ENCODE measurements at places on chromosomes 1 and 21.

DNA sequence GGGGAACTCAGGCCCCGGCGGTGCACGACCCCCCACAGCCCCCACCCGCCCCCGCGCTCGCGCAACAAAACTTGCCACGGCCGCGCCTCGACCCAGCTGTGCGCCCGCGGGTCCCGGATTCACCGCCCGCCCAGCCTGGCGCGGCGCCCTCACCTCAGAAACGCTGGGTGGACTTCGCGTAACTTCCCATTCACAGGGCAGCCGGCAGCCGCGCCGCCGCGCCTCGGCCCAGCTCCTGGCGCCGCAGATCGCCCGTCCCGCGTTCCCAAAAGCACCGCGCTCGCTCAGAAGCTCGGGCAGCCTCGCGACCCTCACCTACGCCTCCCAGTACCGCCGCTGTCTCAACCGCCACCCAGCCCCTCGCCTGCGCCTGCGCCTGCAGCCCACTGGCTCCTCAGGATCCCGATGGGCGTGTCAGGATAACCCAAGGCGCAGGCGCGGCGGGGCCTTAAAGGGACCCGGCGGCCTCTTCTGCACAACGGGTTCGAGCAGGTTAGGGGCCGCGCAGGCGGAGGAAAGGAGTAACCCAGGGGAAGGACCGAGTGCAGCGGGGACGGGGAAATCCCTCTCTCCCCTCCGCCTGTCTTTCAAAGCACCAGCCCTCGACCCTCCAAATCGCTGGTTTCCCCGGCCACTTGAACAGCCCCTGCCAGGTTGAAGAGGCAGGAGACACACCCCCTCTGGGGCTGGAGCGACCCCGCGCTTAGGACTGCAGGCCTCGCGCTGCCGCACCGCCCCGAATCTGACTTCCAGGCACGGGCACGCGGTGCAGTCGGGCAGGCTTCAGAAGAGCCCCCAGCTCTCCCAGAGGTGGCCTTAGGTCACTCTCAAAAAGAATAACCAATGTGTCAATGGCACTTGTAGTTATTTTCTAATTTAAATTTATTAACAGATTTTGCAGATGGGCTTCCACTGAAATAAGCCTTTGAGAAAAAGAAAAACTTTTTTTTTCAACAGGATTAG lies at the start of gene NBPF1:
Gene NBPF1, minus strand, starts transcription at position 380 of the 963 bp plus-strand sequence.
- peak; percentile 93 for DNase-seq

DNA sequence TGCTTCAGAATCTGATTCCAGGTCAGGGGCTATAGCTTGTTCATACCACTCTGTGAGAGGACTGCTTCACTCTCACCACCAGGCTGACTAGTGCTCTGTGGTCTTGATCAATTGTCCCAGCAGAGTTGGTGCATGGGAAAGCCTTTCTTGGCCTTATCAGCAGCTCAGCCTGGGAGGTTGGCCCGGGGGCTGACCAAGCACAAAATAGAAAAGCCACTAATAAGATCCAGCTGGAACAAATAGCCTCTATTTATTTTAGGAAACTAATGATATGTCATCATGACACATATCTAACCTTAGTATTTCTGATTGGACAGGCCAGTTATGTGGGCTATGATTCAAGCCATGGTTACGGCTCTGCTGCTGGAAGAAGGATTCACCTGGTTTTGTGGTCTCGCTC lies 134.2 kb downstream of the GDAP2 start:
- no peak for DNase-seq

- no peak for DNase-seq
Observed at GRCh38 chr1:21264898-21265297, 25.4 kb downstream of the ECE1 start.

DNA sequence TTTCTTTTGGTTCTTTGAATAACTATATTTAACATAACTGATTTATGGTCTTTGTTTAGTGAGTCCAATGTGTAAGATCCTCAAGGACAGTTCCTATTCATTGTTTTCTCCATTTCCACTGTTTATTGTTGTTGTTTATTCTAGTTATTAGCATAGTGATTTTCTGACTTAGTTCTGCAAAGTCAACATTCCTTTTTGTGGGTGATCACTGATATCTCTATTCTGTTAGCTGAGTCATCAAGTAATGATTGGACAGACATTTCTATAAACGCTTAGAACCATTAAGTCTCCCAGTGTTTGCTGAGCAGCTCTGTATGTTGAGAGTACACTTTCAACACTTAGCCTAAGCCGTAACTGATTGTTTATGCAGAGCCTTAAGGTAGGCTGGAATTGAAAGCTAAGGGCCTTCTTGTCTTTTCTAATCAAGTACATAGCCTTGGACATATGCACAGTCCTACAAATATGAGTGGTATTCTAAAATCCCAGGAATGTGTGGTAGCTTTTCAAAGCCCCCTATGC lies 87.1 kb downstream of the SLC5A9 start:
- no peak for DNase-seq

- no peak for DNase-seq
Observed at GRCh38 chr1:37878071-37878470, 18.7 kb upstream of the MTF1 start.

GRCh38 chr1:24203404-24203803 lies 16.3 kb upstream of the IFNLR1 start:
- no peak for DNase-seq

- no peak for DNase-seq
Observed at GRCh38 chr1:206898089-206898914, 1.1 kb downstream of the IL24 start.

GRCh38 chr1:208682664-208683013 lies 438.5 kb upstream of the PLXNA2 start:
- DNase-seq = no peak

- DNase-seq = no peak
Observed at GRCh38 chr1:110463725-110464124, 12.8 kb downstream of the PROK1 start.

DNA sequence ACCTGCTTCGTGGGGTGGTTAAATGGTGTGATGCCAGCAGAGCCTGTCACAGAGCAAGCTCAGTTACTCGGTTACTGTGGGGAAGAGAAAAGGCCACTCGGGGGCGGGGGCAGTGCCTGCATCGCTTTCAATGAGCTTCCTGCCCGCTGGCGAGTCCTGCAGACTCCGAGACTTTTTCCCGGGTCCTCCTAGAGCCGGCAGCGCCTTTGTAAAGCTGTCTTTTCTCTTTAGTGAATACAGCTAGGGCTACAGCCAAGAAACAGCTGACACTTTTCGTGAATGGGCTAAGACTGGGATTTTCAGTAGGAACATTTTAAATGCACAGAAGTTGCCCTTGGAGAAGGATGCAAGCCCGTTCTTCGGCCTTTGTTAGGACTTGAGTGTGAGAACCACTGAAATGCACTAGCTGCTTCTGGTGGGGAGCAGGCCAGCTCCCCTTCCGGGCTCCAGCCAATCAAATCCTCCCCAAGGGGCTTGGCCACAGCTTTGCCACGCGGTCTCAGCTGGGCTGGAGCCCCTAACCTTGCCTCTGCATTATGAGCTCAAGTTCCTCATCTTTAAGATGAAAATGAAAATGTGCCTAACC lies 23.4 kb upstream of the EFHD2 start:
- DNase-seq = no peak

All from esophagus squamous epithelium (tissue), 5 donors.